CD14-positive monocyte (primary cell): ENCODE measurements at places on chromosomes 6 and 20. TPM values are rescaled to one million over a fixed set of nuclear protein-coding genes. Genes with fewer than 3 reads are reported as not detected.

Gene MATN4
- polyA plus RNA-seq, result not detected

- H3K27me3 ChIP-seq, result no peaks in the 10 kb centered on the region
- DNase-seq, result no peak
- H3K4me1 ChIP-seq, result no peaks in the 10 kb centered on the region
These were observed 10.2 kb downstream of the DYNLRB1 start for GRCh38 chr20:34526466-34526865.

- H3K36me3 ChIP-seq, result peaks cover 88% of the 10 kb centered on the region
- H3K4me1 ChIP-seq, result peaks cover 34% of the 10 kb centered on the region
- H3K27me3 ChIP-seq, result no peaks in the 10 kb centered on the region
- no peak for DNase-seq
These were observed 124.1 kb downstream of the PREX1 start for GRCh38 chr20:48703511-48704219.

- no peaks in the 10 kb centered on the region for H3K4me1 ChIP-seq
- peaks cover 67% of the 10 kb centered on the region for H3K36me3 ChIP-seq
- no peaks in the 10 kb centered on the region for H3K27me3 ChIP-seq
- no peak overlapping the region for H3K4me3 ChIP-seq
These were observed 117.7 kb downstream of the FIG4 start for GRCh38 chr6:109808837-109809236.

- peaks cover 4% of the 10 kb centered on the region for H3K27me3 ChIP-seq
- DNase-seq, result no peak
- no peaks in the 10 kb centered on the region for H3K4me1 ChIP-seq
- H3K27ac ChIP-seq, result no peak overlapping the region
These were observed 430.7 kb upstream of the PTCHD4 start for GRCh38 chr6:48541649-48542048.

GRCh38 chr6:45884336-45884735 is 131.3 kb downstream of the CLIC5 start:
- no peak overlapping the region for H3K27ac ChIP-seq
- DNase-seq, result no peak
- H3K4me1 ChIP-seq, result no peaks in the 10 kb centered on the region
- no peaks in the 10 kb centered on the region for H3K27me3 ChIP-seq
